Body of pancreas (tissue), 4 donors: ENCODE measurements at places on chromosomes 12 and 14. TPM values are rescaled to one million over a fixed set of nuclear protein-coding genes. Genes with fewer than 3 reads are reported as not detected.

DNA sequence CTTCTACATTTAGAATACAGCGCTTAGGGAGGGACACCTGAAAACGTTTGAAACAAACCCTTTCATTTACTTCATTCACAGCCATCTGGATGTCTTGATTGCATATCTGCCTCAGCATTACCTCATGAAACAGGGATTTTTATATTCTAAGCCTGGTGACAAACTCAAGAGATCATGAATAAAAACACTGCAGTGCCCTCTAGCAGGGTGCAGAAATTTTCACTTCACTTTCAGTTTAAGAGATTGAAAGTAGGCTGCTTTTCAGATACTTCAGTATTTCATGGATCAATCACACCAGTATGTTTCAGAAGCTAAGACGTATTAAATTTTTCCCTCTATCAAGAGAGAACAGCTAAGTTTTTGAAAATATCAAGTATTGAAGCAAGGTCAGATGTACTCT is 467.8 kb downstream of the MDGA2 start:
- no peaks in the 10 kb centered on the region for H3K4me1 ChIP-seq
- H3K4me3 ChIP-seq, result no peak overlapping the region
- no peak overlapping the region for H3K27ac ChIP-seq
- no peak for DNase-seq
- no peaks in the 10 kb centered on the region for H3K36me3 ChIP-seq

DNA sequence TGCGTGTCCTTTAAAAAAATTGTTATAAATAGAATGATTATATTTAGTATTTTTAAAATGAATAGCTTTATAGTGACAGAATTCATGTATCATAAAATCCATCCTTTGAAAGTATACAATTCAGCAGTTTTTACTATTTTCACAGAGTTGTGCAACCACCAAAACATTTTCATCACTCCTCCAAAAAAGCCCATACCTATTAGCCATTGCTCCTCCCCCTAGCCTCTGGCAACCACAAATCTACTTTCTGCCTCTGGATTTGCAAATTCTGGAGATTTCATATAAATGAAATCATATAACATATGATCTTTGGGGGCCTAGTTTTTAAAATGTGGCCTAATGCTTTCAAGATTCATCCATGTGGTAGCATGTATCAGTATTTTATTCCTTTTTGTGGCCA is 117.9 kb upstream of the MED13L start:
- H3K27ac ChIP-seq, result no peak overlapping the region
- DNase-seq, result no peak
- H3K4me1 ChIP-seq, result peaks cover 7% of the 10 kb centered on the region
- H3K36me3 ChIP-seq, result no peaks in the 10 kb centered on the region
- no peak overlapping the region for H3K4me3 ChIP-seq
- no peaks in the 10 kb centered on the region for H3K27me3 ChIP-seq

- H3K4me3 ChIP-seq, result no peak overlapping the region
- H3K27ac ChIP-seq, result no peak overlapping the region
- DNase-seq, result no peak
- H3K27me3 ChIP-seq, result no peaks in the 10 kb centered on the region
Observed at GRCh38 chr14:33081259-33081658, 142.6 kb downstream of the NPAS3 start.

Gene LMO3
- total RNA-seq, result 67.2 TPM

Gene CCDC38
- not detected for total RNA-seq

Gene KRT6C
- not detected for total RNA-seq
